ENCODE measurements at places on chromosomes 3 and 15.

GRCh38 chr3:170130532-170130931 is 51.0 kb downstream of the PHC3 start:
- DNase-seq, result no peak

DNA sequence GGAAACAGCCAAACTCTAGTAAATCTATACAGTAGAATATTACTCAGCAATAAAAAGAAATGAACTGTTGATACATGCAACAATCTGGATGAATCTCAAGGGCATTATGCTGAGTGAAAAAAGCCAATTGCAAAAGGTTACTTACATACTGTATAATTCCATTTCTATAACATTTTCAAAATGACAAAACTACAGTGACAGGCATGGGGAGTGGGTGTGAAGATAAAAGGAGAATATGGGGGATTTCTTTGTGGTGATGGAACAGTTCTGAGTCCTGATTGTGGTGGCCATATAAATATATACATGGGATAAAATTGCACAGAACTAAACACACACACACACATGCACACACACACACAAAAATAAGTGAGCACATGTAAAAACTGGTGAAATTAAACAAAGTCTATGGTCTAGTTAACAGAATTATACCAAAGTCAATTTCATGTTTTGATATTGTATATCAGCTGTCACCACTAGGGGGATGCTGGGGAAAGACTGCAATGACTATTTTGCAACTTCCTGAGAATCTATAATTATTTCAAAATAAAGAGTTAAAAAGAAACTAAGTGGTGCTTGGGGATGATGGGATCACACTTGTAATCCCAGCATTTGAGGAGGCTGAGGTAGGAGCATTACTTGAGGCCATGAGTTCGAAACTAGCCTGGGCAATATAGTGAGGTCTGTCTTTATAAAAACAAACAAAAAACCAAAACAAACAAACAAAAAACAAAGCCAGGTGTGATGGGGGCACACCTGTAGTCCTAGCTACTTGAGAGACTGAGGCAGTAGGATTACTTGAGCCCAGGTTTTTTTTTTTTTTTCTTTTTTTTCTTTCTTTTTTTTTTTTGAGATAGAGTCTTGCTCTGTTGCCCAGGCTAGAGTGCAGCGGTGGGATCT is 66.0 kb downstream of the SPTSSB start:
- peak; percentile 20 for DNase-seq

DNA sequence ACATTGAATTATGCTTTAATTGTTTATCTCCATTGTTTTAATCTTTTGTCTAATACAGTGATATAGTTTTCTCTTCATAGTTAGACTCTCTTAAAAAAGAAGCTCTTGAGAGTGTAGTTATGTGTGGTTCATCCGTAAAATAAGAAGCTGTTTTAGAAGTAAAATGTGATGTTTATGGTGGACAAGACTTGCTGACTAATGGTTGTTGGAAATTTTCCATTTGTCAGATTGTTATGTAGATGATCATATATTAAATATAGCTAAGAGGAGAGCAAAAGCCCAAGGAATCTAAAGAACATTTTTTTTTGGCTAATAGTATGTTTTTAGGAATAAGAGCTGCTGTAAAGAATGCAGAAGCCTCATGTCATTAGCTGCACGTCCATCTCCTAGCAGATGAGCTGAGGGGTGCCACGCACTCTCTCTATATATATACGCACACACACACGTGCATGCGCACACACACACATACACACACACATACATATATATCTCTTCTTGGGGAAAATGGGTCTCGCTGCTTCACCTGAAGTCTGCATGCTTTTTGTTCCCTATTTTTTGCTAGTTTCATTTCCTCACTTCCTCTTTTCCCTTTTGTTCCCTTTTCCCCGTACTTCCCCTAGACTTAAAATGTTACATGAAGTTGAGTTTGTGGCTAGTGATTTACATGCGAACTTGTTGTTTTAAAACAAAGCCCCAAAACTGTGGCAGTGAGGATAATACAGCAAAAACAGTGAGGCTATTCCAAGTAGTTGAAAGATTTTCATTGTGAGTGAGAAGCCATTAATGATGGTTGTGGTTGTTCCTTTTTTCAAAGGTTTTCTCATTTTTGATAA is 107.8 kb downstream of the MBNL1 start:
- DNase-seq, result no peak

GRCh38 chr15:68639926-68640600 is 61.3 kb downstream of the CORO2B start:
- no peak for DNase-seq

DNA sequence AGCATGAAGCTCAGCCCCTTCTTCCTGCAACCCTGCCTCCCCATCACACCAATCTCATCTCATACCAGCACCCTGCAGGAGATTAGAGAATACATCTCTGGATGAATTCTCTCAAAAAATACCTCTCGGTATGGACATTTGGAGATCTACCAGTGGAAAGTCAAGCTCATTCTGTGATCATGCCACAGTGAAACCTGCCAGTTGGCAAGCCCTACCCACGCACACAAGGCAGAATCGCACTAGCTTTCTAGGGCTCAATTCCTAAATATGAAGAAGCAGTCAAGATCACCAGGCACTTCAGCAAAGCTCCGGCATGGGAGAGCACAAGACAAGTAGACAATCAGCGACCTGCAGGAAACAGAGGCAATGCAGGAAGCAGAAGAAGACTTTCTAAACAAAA is 221.2 kb downstream of the NTRK3 start:
- no peak for DNase-seq

All from NCI-H69 (cell line).